Stimulated activated CD4-positive, alpha-beta T cell treated with anti-CD3 and anti-CD28 coated beads, Interleukin-15, amount 100 ng/mL, for 1 hour (primary cell): ENCODE measurements at places on chromosomes 1 and 21.

DNA sequence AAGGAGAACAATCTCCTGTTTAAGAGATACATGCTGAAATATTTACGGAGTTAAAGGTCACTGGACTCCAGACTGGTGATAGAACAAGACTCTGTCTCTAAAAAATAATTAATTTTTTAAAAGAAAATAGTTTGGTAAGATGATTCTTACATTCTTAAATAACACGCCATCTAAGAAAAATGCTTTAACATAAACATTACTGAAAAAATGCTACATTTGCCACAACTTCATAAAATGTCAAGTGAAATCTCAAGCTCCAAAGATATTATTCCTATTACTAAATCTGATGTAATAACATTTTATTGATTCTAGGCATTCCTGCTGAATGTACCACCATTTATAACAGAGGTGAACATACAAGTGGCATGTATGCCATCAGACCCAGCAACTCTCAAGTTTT, 4.1 kb downstream of the ANGPTL3 start:
- DNase-seq = no peak

DNA sequence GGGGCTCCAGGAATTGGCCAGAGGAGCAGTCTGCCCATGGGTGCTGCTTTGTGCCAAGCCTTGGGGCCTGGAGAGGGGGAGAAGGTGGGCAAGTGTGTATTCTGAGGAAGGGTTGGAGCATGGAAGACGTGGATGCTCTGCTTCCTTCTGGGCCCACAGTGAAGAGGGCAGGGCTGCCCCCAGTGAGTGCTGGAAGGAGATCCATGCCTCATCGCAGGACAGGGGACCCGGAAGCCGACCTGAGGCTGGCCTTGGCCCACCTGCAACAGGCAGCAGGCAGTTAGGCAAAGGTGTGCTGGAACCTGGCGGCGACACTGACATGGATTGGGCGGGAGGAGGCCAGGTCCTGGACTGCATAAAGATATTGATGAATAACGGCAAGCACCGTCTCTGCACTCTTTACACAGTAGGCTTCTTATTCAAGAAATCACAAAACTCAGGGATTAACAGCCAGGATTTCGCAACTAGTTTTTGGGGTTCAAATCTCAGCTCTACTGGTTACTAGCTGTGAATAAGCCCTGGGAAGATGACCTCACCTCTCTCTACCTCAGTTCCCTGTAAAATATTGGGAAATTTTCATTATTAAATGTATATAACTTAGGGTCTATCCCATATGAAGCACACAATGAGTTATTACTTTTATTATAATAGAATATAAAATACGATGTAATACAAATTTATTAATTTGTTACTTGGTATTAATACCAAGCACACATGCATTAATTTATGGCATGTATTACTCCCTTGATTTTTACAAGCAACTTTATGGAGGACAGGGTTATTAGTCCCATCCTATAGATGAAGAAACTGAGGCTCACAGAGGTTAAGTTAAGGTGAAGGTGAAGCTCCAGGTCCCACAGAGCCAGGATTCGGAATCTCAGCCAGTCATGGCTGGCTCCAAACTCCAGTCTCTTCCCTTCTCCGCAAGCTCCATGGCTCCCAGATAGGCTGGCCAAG, 62.3 kb downstream of the DHRS3 start:
- no peak for DNase-seq

- no peak for DNase-seq
These were observed 30.6 kb downstream of the ATP1A1 start for GRCh38 chr1:116403496-116404136.

- no peak for DNase-seq
These were observed 52.1 kb downstream of the SYDE2 start for GRCh38 chr1:85148524-85149250.

GRCh38 chr1:209045331-209046057, 538.0 kb upstream of the CAMK1G start:
- no peak for DNase-seq

- no peak for DNase-seq
These were observed 175.6 kb upstream of the HP1BP3 start for GRCh38 chr1:20962576-20963258.

DNA sequence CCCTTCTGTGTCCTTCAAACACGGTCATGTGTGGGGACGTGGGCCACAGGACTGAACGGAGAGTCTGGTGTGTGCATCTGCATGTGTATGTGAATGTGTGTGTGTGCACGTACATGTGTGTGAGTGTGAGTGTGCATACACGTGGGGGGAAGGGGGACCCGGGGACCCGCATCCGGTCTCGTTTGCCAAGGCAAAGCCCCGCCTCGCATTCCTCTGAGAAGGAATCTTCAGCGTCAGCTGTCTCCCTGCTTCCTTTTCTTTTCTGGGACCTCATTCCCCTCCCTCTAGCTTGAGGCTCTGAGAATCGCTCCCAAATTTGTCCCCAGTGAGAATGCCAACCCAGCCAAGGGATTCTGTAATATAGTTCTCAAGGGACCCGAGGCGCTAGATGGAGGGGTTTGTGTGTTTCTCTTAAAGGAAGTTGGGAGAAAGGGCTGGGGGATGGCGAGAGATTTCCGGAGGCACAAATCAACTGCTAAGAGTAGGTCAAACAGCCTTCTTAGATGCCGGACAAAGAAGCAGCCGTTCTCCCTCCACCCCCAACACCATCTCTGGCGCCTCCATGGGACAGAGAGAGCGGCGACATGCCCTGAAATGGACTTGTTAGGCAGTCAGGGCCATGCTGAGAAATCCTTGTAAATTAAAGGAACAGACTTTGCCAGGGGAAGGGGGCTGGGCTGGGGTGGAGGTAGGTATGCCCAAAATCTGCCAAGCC, 6.6 kb downstream of the IFFO2 start:
- DNase-seq = no peak

DNA sequence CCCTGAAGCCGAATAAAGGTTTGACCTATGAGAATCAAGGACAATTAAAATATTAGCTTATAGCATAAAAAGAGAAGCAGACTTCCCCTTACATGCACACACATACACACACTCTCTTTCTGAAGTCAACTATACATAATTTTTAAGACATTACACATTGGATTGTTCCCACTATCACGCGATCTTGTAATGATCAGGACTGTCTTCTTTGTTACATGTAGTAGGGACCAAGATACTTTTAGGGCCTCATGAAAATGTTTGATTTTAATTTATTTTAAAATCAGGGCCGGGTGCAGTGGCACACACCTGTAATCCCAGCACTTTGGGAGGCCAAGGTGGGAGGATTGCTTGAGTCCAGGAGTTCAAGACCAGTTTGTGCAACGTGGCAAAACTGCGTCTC, 16.4 kb upstream of the IRF2BP2 start:
- DNase-seq = no peak
